ENCODE measurements at places on chromosomes 1 and 21.

DNA sequence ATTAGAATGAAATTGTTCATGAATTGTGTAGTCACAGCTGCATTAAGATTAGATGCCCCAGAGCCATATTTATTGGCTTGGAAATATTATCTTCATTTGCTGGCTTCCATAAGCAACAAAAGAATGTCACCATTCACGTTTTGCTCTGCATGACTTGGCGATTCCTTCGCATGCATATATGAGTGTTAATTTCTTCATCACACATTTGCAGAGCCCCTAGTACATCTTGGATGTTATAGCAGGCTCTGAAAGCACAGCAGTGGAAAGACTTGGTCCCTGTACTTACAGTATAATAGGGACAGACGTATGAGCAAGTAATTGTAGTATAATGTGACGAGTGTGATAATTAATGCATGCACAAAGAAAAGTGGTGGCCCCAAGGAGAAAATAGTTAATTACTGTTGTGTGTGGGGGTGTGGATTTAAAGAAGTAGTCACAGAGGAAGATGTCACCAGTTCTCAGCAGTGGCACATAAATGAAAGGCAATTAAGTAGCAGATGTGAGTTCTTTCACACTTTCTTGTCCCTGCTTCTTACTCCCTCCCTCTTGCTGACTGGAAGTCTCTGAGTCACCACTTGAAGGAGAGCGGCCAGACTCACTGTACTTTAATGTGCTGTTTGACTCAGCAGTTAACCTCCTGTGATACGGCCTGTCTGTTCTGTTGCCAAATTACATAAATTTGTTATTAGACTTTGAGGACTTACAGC is 21.0 kb downstream of the S100A10 start:
- no peak for DNase-seq

- DNase-seq = no peak
Measured at GRCh38 chr1:31848381-31848897, 32.6 kb upstream of the SPOCD1 start.

DNA sequence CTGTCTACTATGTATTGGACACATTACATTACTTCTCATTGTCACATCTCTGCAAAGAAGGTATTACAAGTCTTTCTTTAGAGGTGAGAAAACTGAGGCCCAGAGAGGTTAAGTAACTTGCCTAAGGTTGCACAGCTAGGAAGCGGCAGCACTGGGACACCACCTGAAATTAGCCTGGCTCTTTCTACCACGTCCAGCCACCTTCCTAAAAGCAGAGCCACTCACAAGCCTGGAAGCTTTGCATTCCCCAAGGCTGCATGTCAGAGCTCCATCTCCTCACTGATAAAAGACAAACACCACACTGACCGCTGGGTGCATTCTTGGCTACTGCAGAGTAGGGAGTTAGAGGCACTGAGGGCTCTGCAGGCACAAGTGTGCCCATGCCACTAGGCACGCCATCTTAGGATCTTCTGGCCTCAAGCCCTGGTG is 2.4 kb downstream of the CD247 start:
- DNase-seq = no peak

GRCh38 chr1:23152966-23153684 is 15.5 kb downstream of the LUZP1 start:
- DNase-seq = peak; percentile 31

DNA sequence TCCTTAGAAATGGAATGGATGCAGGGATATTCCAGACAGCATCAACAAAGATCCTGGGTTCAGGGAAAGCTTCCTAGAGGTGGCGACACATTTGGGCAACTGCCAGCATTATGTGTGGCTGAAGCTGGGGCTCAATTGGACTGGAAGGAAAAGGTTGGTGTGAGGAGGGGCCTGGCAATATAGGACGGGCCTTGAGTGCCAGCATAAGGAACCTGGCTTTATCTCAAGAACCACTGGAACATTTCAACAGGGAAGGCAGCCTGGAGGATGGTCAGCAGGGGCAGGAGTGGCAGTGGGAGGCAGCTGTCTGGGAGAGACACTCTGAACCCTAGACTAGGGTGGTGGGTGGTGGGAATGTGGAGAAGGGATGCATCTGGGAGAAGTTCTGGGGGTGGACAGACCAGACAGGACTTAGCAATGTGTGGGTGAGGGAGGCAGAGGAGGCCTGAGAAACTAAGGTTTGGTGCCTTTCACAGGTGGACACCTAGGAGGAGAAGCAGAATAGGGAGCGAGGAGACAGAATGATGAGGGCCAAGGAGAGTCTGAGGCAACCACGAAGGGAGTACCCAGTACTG is 3.5 kb downstream of the SH3BGRL3 start:
- DNase-seq = no peak

DNA sequence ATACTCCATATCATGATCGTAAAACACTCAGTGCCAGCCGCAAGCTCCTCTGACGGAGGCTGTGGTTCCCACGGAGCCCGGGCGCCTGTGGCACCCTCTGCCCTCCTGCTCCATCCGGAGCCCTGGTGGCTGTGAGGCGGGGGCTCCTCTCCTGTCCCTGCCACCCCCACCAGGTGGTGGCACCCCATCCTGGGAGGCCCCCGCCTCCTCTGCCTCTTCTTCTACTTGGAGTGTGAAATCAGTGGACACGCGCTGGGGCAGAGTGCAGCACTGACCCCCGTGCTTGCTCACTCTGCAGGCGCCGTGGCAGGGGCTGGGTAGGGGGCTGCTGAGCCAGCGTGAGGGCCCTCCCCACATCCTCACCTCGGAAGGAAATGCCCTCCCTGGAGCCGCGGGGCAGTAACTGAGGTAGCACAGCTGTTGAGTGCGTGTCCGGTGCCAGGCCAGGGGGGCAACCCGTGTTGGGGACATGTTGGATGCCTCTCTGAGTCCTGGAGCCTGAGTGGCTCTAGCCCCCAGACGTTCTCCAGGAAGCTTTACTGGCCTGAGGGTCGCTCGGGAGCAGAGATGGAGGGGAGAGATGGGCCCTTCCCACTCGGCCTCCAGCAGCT is 58.7 kb upstream of the ABCG1 start:
- DNase-seq = no peak

DNA sequence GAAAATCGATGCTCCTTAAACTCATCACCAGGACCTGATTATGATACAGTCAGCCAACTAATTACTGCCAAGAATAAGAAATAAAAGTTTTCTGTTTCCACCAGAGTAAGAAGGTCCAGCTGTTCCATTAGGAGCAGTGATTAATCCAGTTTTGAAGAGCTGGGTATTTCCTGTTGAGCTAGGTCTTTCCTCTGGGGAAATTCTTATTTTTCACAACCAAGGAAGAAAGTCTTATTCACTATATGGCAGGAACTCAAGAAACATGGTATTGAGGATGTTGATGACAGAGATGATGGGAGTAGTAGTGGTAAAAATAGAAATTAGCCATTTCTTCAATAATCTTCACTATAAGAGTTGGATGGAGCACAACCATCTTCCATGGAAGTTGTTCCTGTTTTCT is 374.6 kb upstream of the RUNX1 start:
- DNase-seq = no peak

DNA sequence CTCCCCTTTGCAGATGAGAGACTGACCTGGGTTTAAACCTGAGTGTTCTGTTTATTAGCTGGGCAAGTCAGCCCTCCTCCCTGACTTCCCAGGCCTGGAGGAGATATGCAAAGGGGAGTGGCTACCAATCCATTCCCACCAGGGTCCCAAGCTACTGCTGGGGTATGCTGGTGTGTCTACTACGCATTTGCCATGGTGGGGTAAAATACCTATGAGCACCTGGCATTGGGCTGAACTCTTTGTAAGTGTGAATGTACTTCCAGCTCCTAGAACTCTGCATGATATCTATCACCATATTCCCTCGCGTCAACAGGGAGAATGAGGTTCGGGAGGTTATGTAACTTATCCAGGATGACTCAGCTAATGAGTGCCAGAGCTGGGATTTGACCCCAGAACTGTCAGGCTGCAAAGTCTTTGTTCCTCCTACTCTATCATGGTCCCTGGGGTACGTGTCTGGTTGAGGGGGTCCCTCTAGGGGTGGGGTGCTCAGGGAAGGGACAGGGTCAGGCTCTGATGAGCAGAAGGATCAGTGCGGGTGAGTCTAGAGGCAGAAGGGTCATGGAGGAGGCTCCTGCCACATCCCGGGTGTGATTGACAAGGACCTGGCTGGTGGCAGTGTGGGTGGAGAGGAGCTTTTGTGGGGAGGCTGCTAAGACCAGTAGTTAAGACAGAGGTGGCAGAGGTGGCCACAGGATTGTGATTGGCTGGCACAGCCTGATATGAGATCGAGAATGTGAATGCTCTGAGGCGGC is 16.7 kb downstream of the AMPD2 start:
- peak; percentile 1 for DNase-seq

DNA sequence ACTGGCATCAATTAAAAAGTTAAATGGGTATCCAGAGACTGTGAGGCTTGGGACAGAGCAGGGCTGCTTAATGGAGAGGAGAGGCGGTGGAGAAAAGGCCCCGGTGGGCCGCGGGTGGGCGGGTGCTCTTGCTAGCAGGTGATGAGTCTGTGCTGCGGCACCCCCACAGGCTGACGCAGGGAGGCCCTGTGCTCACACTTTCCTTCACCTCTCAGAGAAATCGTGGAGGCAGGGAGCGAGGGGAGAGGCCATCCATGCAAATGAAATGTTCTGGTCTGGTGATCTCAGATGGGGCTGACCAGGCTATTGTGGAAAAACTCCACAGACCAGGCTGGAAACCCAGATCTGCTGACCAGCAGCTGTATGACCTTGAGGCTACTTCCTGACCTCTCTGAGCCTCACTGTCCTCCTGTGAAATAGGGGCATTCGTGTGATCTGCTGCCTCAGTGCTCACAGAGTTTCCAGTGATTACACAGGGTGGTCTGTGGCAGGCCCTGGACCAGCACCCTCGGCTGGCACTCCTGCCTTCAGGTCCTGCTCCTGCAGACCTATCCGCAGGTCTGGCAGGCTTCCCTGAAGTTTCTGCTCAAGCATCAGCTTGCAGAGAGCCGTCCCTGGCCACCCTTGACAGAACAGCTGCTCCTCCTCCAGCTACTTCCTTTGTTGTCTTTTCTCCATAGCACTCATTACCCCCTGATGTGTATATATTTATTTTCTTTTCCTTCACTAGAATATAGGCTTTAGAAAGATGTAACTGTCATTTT is 89.2 kb downstream of the BEND5 start:
- no peak for DNase-seq

- DNase-seq = no peak
Measured at GRCh38 chr1:94079080-94079940, 41.6 kb downstream of the ABCA4 start.

DNA sequence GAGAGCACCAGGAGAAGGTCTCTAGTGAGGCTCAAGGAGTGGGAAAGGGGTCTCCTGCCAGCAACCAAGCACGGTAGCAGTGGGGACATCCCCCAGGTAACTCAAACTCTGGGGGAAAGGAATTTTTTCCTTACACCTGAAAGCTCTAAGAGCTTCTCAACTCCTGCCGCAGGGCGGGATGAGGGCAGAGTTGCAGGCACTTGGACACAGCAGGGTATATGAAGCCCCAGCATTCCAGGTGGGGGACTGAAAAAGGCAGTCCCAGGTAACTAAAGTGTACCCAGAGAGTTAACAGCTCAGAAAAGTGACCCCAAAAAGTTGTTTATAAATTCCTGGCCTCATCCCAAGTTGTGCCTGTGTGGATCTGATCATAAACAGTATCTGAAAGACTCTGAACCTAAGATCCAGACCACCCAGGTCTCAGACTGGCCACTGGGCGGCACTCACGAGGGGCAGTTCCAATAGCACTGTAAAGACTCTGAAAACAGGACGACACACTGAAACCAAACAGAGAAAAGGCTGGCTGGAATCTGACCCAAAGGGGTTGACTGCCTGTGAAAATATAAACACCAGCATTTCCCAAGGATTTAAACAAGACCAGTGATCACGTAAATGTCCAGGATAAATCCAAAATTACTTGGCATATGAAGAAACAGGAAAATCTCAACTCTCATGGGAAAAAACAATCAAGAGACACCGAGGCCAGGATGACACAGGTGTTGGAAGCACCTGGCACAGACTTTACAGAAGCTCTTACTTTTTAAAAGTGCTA is 47.5 kb downstream of the HSF2BP start:
- peak; percentile 83 for DNase-seq

DNA sequence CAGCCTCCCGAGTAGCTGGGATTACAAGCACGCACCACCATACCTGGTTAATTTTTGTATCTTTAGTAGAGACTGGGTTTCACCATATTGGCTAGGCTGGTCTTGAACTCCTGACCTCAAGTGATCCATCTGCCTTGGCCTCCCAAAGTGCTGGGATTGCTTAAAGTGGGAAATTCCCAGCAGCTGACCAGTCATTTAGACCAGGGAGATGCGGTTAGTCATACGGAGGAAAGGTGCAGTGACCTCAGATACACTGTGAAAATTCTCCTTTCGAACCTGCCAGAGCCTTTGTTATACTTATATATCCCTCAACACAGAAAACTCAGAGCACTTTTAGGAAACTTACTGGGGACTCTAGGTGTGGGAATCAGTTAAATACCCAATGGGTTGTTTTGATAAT is 39.6 kb downstream of the MAP10 start:
- no peak for DNase-seq

DNA sequence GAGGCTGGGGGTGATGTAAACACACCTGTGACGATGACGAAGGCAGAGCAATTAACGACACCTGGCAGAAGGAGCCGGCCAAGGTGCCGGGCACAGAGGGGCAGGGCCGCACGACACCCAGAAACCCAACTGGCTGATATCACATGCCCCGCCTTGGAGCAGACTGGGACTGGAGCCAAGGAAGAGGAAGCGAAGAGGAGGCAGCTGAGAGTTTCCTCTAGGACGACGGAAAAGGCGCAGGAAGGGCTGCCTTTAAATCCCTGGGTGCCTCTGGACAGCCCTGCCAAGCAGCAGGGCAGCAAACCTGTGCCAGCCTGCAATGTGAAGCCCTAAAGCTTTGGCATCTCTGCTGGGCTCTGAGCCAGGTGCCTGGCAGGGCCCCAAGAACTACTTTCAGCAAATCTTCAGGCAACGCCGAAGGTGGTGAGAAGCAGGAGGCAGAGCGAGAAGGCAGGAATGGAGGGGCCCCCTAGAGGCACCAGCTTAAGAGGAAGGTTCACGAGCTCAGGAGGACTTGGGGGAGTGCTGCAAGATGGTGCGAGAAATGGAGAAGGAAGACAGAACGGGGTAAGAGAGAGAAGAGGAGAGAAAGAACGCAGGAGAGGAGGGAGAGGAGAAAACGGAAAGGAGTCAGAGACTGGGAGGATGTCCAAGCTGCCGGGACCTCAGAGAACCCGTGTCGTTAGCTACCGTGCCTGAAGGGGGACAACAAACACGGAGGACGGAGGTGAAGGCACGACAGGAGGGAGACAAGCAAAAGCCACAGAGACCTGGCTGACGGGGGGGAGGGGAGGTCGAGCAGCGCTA is 25.3 kb upstream of the PEF1 start:
- peak; percentile 24 for DNase-seq

- no peak for DNase-seq
Measured at GRCh38 chr1:185593271-185593670, 140.9 kb upstream of the HMCN1 start.

DNA sequence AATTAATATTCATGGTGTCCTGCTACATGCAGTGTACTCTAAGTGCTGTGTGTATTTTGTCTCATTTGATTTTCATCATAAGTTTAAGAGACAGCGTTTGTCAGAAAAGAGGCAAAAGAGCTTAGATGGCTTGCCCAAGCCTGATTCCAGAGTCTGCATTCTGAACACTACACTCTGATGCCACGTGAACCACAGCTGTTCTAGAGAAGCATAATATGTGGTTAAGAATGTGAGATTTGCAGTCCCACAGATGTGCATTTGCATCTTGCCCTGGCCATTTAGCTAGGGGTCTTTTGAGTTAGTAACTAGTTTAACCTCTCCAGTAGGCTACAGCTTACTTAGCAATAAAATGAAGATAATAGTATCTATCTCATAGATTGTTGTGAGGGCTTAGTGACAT is 9.2 kb upstream of the GADD45A start:
- no peak for DNase-seq

- DNase-seq = peak; percentile 32
Measured at GRCh38 chr1:156172696-156173470, 19.5 kb downstream of the SEMA4A start.

All from HAP-1 (cell line).